ENCODE measurements at places on chromosomes 6 and 20. TPM values are rescaled to one million over a fixed set of nuclear protein-coding genes. Genes with fewer than 3 reads are reported as not detected.

Gene TREML1
- total RNA-seq = not detected

Gene LRFN2
- total RNA-seq = not detected

Gene JPH2
- 46.6 TPM for total RNA-seq

Gene GPR63
- total RNA-seq = 1.1 TPM

- H3K27ac ChIP-seq = no peak overlapping the region
- no peaks in the 10 kb centered on the region for H3K4me1 ChIP-seq
- peaks cover 35% of the 10 kb centered on the region for H3K27me3 ChIP-seq
- DNase-seq = no peak
These were observed 16.7 kb upstream of the B3GAT2 start for GRCh38 chr6:70973604-70974003.

DNA sequence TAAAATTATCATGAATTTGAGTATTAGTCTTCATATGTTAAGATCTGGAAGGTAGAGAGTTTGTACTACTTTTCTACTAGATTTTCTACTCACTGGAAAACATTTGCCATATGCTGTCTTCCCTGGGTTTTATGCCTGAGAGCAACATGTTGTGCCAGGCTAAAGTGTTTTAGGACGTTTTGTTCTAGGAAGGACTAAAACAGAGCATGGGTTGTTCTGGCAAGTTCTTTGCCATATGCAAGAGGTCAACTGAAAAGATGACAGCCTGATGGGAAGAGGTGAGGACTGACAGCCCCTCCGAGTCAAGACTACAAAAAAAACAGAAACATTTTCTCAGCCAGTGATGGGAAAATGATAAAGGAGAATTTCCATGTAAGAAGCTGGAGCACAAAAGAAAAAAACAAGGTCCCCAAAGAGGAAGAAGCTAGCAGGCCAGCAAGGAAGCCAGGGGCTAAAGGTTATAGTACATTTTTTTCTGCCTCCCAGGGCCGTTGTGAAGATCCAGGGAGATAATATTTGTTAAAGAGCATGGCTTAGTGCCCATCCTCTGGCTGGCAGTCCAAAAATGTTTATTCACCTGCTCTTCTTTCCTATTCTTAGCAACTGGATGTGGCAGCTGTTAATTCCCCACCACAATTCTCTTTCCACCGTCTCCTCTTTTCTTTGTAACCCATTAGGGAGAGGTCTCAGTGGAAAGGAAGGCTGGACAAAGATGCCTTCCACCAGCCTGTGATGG lies 7.8 kb downstream of the SCGN start:
- H3K27ac ChIP-seq = no peak overlapping the region
- H3K4me1 ChIP-seq = no peaks in the 10 kb centered on the region
- DNase-seq = no peak
- H3K36me3 ChIP-seq = no peaks in the 10 kb centered on the region
- H3K4me3 ChIP-seq = no peak overlapping the region

- H3K36me3 ChIP-seq = peaks cover 12% of the 10 kb centered on the region
- no peak overlapping the region for H3K4me3 ChIP-seq
- no peak for DNase-seq
- H3K4me1 ChIP-seq = peaks cover 21% of the 10 kb centered on the region
These were observed 169.1 kb downstream of the MYLK4 start for GRCh38 chr6:2581611-2582010.

DNA sequence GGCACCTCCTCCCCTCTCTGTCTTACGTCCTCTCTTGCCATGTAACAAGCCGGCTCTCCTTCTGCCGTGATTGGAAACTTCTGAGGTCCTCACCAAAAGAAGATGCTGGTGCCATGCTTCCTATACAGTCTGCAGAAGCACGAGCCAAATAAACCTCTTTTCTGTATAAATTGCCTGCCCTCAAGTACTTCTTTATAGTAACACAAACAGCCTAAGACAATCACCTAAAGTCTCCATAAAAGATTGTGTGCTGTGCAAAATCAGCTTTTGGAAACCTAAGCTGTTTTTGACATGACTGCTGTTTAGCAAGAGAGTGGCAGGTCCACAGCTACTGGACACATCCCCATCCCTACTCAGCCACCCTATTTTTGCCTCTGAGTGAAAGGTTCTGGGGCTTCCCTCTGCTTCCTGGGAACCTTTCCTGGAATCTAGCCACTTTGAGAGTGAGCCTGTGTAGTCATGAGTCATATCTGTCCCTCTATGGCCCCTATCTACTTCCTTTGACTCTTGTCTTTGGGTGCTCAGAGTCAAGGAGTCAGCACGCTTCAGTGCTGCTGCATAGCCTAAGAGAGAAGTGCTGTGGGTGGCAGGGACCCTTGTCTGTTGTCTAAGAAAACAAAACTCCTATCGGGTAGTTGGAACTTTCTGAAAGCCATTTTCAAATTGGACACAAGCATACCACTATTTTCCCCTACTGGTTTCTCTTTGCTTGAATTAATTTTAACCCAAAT lies 110.0 kb downstream of the PPP1R14C start:
- no peak overlapping the region for H3K27ac ChIP-seq
- H3K4me3 ChIP-seq = no peak overlapping the region
- no peaks in the 10 kb centered on the region for H3K36me3 ChIP-seq
- no peak for DNase-seq
- H3K4me1 ChIP-seq = peaks cover 45% of the 10 kb centered on the region

DNA sequence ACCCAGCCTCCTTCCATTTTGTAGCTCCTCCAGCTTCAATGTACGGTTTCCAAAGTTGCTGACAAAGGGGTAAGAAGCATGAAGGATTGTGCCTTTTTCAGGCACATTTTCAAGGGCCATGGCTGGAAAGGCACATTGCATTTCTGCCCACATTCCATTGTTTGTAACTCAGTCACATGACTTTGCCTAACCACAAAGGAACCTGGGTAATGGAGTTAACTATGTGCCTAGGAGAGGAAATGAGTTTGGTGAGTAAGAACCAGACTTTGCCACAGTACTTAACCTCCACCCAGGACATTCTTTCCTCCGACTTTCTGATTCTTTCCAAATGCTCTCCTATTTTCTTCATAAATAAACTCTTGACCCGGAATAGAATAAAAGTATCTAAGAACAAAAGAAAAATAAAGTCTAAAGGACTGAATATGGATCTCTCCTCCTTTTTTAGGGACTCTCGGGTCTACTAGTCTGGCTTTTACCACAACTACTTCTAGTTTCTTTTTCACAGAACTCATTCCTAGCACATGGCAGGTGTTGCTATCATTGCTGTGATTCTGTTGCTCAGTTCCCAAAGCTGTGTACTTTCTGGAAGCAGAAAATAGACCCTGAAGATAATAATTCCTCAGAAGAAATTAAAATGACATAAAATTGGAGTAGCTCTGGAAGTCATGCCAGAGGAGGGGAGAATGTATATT lies 81.5 kb upstream of the ISM1 start:
- H3K4me1 ChIP-seq = peaks cover 14% of the 10 kb centered on the region
- no peak overlapping the region for H3K27ac ChIP-seq
- no peaks in the 10 kb centered on the region for H3K36me3 ChIP-seq
- H3K27me3 ChIP-seq = no peaks in the 10 kb centered on the region
- H3K4me3 ChIP-seq = no peak overlapping the region

GRCh38 chr6:15378866-15379265 lies 133.0 kb downstream of the JARID2 start:
- H3K36me3 ChIP-seq = no peaks in the 10 kb centered on the region
- no peak overlapping the region for H3K4me3 ChIP-seq
- no peak overlapping the region for H3K27ac ChIP-seq
- no peaks in the 10 kb centered on the region for H3K27me3 ChIP-seq

DNA sequence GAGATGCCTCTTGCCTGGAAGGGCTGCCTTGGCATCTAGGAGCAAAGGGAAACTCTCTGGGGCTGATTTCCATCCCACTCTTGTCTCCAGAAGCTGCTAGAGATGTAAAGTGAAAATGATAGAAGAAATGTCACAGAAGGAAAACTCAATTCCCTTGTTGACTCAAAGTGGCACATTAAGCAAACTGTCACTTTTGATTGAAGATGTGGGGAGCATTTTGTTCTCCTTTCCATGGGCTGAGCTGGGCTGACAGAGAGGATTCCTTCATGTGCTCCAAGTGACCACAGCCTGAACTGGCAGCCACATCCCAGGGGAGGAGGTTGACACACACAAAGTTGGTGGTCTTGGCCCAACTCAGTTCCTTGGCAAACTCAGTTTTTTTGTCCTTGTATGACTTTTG lies 9.8 kb downstream of the GPR31 start:
- H3K4me1 ChIP-seq = peaks cover 14% of the 10 kb centered on the region
- H3K27me3 ChIP-seq = peaks cover 23% of the 10 kb centered on the region
- DNase-seq = no peak
- no peak overlapping the region for H3K27ac ChIP-seq
- peaks cover 3% of the 10 kb centered on the region for H3K36me3 ChIP-seq
- no peak overlapping the region for H3K4me3 ChIP-seq

GRCh38 chr6:91669154-91669870 lies 1082.4 kb upstream of the MAP3K7 start:
- no peaks in the 10 kb centered on the region for H3K36me3 ChIP-seq
- no peak overlapping the region for H3K4me3 ChIP-seq
- H3K4me1 ChIP-seq = no peaks in the 10 kb centered on the region
- H3K27ac ChIP-seq = no peak overlapping the region
- H3K27me3 ChIP-seq = no peaks in the 10 kb centered on the region
